ENCODE measurements at places on chromosomes 2 and 18.

- DNase-seq = no peak
These were observed 155.9 kb upstream of the TPO start for GRCh38 chr2:1257334-1257733.

- DNase-seq = no peak
These were observed 52.1 kb downstream of the MTCL1 start for GRCh38 chr18:8757396-8757997.

- peak; percentile 80 for DNase-seq
These were observed 83.0 kb downstream of the MARCO start for GRCh38 chr2:119025013-119025412.

- DNase-seq = peak; percentile 87
These were observed 59.9 kb downstream of the TNP1 start for GRCh38 chr2:216799873-216800431.

- no peak for DNase-seq
These were observed 49.5 kb downstream of the CAPN13 start for GRCh38 chr2:30757749-30758148.

DNA sequence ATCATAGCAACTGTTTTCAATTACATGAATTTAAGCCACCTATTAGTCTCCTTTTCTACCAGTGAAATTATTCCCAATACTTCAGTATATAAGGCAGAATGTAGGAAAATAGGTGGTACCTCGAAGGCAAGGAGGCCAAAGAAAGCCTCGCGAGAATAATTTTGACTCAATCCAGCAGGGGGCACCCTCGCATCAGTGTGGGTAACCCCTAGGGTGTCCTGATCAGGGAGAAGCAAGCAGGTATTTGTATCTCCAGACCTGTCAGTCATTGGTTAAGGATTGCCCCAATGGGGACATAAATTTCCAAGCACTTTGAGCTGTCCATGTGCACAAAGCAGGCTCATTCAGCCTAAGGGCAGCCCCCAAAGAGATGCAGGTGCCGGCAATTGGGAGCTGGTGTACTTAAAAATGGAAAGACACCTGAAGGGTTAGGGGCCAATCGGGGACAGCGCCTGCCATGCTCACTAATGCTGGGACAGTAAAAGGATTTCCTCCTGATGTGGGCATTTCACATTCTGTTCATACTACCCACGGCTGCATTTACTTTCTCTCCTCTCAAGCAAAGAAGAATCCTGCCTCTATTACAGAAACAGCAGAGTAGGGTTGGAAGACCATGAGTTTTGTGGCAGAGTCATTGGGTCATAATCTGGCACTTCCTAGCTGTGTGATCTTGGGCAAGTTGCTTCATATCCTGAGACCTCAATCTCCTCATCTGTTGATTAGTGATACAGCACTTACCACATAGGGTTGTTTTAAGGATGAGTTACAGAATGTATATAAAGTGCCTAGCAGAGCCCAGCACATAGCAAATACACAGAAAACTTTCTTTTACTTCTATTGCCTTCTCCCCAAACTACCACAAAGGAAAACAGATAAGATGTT is 136.1 kb downstream of the ICOS start:
- peak; percentile 24 for DNase-seq

DNA sequence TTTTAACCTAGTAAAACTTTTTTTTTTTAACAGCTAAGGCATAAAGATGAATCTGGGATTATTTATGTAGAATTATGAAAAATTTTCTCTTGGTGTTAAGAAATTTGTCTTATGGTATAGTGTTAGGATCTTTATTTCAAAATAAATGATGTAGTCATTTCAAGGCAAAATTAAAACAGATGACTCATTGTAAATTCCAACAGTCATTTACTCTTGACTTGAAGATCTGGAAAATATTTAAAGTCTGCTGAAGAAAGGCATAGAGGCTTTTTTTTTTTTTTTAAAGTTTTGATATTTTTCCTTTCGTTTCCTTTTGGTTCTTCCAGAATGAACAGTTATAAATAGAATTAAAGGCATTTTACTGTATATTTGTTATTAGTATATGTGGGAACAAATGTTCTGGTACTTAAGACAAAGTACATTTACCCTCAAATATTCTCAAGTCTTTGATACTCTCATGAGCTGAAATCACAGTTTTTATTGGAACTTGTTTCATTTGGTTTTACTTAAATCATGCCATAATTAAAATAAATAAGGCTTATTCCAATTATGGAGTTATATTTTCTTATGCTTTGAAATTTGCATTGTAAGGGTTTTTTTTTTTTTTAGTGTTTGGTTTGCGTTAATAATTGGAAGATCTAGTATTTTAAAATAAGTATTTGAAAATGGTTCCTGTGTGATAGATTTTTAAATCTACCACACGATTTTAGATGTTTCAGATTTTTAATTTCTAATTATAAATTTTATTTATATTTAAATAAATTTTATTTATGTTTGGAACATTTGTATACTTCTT is 29.9 kb downstream of the GLS start:
- DNase-seq = peak; percentile 23

- no peak for DNase-seq
These were observed 38.4 kb upstream of the ITGAV start for GRCh38 chr2:186551323-186552050.

- DNase-seq = no peak
These were observed 76.3 kb upstream of the ID2 start for GRCh38 chr2:8605351-8606065.

- DNase-seq = peak; percentile 53
These were observed 37.8 kb upstream of the RTTN start for GRCh38 chr18:70243131-70243929.

DNA sequence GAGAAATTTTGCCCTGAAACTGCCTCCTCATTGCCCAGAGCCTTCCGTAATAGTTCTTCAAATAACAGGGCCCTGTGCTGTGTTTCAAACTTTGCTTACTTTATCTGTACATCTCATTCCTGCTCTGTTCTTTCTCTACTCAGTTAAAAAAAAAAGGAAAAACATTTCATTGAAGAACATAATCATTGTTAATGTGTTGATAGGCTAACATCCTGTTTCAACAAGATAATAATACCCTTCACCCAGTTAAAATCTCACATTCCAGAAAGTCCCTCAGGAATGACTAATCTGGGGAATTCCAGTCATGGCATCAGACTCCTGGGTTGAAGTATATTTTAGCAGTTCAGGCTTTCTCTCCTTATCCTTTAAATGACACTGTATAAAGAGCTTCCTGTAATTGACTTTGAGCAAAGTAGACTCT is 45.6 kb upstream of the ITGAV start:
- peak; percentile 74 for DNase-seq

- DNase-seq = no peak
These were observed 120.7 kb downstream of the FEZ2 start for GRCh38 chr2:36477315-36477714.

- no peak for DNase-seq
These were observed 11.1 kb upstream of the IMPA2 start for GRCh38 chr18:11969904-11970835.

- peak; percentile 34 for DNase-seq
These were observed 58.7 kb upstream of the SP3 start for GRCh38 chr2:174023591-174024523.

DNA sequence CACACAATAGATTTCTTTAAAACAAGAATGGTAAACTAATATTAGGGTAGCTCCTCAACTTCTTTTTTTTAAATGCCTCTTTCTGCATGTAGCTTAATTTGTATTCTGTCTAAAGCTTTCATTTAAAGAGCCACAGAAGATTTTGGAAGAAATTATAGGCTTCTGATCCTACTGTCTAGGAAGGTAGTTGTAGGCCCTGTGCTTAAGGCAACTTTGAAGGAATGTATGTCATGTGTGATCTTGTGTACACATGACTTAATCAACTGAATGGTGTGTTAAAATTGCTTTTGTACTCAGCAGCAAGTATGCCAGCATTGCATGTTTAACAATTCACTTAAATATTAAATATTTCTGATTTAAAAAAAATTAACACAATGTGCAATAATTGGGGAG is 51.5 kb upstream of the LYPD6 start:
- no peak for DNase-seq

- DNase-seq = no peak
These were observed 173.7 kb upstream of the ATP5MC3 start for GRCh38 chr2:175355246-175355645.

DNA sequence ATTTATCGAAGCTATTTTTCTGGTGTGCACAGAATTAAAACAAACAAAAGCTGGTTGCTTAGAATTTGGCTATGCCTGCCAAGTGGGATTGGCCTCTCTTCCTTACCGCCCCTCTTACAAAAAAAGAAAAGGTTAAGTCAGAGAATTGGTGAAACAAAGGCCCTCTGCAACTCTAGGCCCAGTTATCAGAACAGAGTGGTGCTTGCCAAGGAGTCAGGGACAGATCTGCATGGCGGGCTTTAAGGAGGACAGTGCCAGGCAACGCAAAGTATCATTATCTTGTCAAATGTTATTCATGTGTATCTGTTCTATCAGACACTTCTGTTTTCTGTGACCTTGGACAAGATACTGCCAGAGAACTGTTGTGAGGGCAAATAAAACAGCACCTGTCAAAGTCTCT is 78.3 kb downstream of the TGIF1 start:
- no peak for DNase-seq

DNA sequence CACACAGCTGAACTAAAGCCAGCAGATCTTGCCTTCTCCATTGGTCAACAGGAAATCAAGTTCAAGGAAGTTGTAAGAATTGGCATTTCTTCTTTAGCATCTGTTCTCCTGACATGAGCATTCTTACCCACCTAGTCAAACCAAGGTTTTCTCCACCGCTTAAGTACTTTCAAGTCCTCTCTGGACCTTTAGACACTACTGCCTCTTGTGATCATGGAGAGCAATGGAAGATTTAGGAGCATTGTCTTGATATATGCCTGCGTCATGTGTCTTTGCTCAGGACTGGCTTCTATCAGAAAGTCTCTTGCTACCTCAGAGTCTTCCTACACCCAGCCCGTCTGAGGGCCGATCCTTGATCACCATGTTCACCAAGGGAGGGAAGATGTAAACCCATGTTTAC is 262.2 kb downstream of the PHLPP1 start:
- DNase-seq = no peak

GRCh38 chr18:61749031-61749430 is 143.8 kb downstream of the RNF152 start:
- DNase-seq = no peak

- no peak for DNase-seq
These were observed 72.6 kb upstream of the ZNF532 start for GRCh38 chr18:58792086-58792485.

GRCh38 chr2:108458082-108458481 is 9.1 kb downstream of the GCC2 start:
- no peak for DNase-seq

- DNase-seq = peak; percentile 47
These were observed 654 bp upstream of the ASB1 start for GRCh38 chr2:238425979-238426567.

DNA sequence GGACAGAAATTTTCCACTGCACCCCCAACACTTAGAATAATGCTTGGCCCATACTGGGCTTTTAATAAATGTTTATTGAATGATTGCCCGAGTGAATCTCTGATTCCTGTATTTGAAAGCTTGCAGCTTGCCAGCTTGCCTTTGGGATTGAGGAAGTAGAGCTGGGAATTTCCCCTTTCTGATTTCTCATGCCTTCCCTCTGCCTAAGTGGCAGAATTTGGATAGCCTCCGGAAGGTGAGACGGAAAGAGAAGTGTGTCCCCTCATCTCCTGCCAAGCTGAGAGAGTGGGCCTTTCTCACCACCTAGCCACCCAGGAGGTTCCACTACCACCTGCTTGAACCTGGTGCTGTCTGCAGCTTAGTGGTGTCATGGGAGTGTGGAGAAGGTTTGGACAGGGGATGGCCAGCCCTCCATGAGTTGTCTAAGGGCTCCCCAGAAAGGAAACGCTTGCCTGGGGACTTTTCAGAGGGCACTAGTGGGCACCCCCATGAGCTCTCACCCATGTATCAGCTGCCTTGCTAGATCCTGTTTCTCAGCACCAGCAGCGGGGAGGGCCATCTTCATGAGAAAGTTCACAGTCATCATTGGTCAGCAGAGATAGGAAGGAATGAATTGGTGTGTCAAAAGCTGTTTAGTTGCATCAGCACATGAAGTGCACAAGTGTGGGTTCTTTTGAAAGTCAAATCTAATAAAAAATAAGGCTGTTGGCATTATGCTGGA is 8.6 kb upstream of the NCOA1 start:
- no peak for DNase-seq
